Kidney (tissue), 22 donors: ENCODE measurements at places on chromosomes 3 and 15. TPM values are rescaled to one million over a fixed set of nuclear protein-coding genes. Genes with fewer than 3 reads are reported as not detected.
A peak's percentile ranks its signal among the peaks of the same experiment; 100 is the strongest.

RIOX2 gene
- total RNA-seq, result 26.7 TPM

RLBP1 gene
- total RNA-seq, result not detected

C3orf70 gene
- total RNA-seq, result 2.8 TPM

OSTN gene
- not detected for total RNA-seq

LRRC3B gene
- 0.19 TPM for total RNA-seq

MED12L gene
- 0.82 TPM for total RNA-seq

GOLGA8S gene
- 0.60 TPM for total RNA-seq

CHDH gene
- total RNA-seq, result 33.4 TPM

CYP1A2 gene
- total RNA-seq, result not detected

CSTA gene
- total RNA-seq, result 4.6 TPM

GPR160 gene
- 24.9 TPM for total RNA-seq

HTD2 gene
- total RNA-seq, result 7.8 TPM

CD96 gene
- total RNA-seq, result 9.5 TPM

LMAN1L gene
- not detected for total RNA-seq

RASGRP1 gene
- 12.5 TPM for total RNA-seq

ADAMTS9 gene
- total RNA-seq, result 117 TPM

- DNase-seq, result peak; percentile 46
Measured at GRCh38 chr3:135181408-135181807, 386.3 kb downstream of the EPHB1 start.

- no peak for DNase-seq
Measured at GRCh38 chr3:31639828-31640227, 107.1 kb downstream of the STT3B start.

DNA sequence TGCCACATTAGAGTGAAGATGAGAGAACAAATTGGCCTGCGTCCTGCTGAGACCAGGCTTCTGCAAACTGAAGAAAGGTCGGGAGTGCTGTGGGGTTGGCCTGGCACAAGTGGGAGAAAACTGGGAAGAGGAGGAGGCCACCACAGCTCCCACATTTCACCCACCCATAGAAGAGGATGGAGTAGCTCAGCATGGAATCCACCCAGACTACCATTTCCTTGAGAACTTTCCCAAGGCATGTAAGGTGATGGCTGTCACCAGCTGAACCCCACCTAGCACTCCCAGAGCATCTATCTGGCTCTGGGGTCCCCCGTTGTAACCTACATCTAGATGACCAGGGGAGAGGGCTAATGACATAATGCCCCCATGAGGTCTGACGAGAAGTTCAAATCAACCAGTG is 120.4 kb upstream of the TRIM42 start:
- DNase-seq, result no peak

GRCh38 chr3:127673191-127674100 is 694 bp downstream of the ABTB1 start:
- DNase-seq, result peak; percentile 78

DNA sequence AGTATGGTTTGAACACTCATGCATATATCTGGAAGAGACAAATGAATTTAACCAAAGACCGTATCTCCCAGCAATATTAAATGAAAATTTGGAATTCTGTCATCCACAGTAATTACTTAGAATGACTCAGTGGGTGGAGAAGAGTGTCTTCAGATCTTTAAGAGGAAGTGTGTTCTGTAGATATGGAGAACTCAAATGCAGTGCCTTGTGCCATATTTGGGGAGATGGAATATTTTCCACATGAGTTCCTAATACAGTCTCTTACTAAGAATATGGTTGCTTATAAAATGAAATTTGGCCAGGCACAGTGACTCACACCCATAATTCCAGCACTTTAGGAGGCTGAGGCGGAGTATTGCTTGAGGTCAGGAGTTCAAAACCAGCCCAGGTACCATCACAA is 40.5 kb downstream of the ANO10 start:
- DNase-seq, result no peak

- DNase-seq, result no peak
Measured at GRCh38 chr3:49377483-49377882, 19.3 kb upstream of the GPX1 start.

- no peak for DNase-seq
Measured at GRCh38 chr3:98172621-98173020, 6.1 kb downstream of the OR5H15 start.

GRCh38 chr3:123138839-123139444 is 62.8 kb upstream of the SEC22A start:
- no peak for DNase-seq

GRCh38 chr15:23095796-23096195 is 40.8 kb downstream of the GOLGA6L1 start:
- DNase-seq, result no peak

- peak; percentile 33 for DNase-seq
Measured at GRCh38 chr15:42385980-42386700, 26.8 kb downstream of the CAPN3 start.

DNA sequence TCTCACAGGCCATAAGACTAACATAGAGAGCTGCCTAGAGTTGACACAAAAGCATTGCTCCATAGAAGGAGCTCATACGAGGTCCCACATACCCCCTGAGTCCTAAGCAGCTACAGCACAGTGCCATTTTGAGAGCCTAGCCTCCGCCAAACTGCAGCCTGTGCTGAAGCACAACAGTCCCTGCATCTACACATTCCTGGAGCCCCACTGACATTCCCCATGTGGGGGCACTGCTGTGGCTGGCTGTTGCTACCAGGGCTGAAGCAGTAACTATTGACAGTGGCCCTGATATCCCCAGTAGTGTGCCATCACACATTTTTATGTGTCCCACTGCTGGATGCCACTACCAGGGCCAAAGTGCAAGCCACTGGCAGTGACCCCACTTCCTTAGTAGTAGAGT is 80.3 kb downstream of the CERS3 start:
- DNase-seq, result no peak

DNA sequence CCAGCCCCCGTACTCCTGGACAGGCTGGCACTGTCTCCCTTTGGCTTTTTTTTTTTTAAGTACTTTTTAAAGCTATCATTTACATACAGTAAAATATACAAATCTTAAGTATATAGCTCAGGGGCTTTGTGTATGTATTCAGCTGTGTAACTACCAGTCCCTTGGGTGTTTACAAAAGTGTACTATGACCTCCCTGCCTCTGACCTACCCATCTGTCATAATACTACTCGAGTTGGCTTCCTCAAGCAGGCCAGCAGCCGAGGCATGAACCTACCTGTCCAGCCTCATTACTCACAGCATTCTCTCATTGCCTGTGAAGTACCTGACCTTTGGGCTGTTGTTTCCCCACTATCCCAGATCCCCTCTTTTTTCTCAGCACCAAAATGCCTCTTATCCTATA is 33.2 kb downstream of the ABHD2 start:
- no peak for DNase-seq

GRCh38 chr3:58704745-58705144 is 38.2 kb upstream of the FAM3D start:
- DNase-seq, result no peak

- DNase-seq, result no peak
Measured at GRCh38 chr3:170689296-170689829, 103.5 kb upstream of the SLC7A14 start.
